ENCODE measurements at places on chromosomes 16 and 17. TPM values are rescaled to one million over a fixed set of nuclear protein-coding genes. Genes with fewer than 3 reads are reported as not detected.
A peak's percentile ranks its signal among the peaks of the same experiment; 100 is the strongest.

DNA sequence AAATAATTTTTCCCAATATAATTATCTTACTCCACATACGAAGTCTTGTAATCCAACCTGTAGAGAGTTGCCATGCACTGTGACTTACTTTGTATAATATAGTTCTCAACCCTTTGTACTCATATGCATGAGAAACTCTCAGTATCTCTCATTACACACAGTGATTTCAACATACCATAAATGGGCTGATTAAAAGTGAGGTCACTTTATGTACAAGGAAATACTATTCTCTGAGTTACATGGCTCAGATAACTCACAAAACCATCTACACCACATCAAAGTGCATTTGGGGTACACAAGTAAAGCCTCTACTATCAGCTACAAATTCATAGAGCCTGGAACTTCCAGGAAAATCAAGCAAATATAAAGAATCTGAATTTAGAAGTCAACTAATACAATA is 27.9 kb downstream of the SLFN12 start:
- H3K4me1 ChIP-seq, result no peaks in the 10 kb centered on the region
- H3K36me3 ChIP-seq, result peaks cover 12% of the 10 kb centered on the region
- DNase-seq, result peak; percentile 5

DNA sequence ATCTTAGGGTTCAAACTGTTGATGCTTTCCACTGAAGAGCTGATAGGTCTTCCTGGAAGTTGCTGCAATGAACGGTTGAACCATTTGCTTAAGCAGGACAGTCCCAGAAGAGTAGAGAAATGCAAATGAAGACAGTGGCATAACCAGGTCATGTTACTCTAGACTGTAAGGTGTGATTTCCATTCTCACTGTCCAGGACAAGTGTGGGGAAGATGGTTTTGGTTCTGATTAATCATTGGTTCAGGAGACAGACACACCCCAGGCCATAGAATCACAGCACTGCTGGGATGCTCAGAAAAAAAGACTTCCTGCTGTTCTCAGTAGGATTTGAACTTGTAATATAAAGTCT is 34.8 kb upstream of the XYLT2 start:
- no peak overlapping the region for H3K4me3 ChIP-seq
- DNase-seq, result no peak
- H3K4me1 ChIP-seq, result peaks cover 14% of the 10 kb centered on the region
- H3K27ac ChIP-seq, result no peak overlapping the region
- peaks cover 18% of the 10 kb centered on the region for H3K27me3 ChIP-seq

The CES3 gene
- 0.03 TPM for polyA plus RNA-seq

The INCA1 gene
- 0.51 TPM for polyA plus RNA-seq

The SDR42E1 gene
- polyA plus RNA-seq, result 0.32 TPM

Measured in IMR-90 (cell line).